ENCODE measurements at places on chromosomes 4 and X.
A peak's percentile ranks its signal among the peaks of the same experiment; 100 is the strongest.

GRCh38 chr4:83661359-83661758 lies 125.5 kb downstream of the GPAT3 start:
- no peak for DNase-seq

GRCh38 chr4:74440356-74440755 lies 4.6 kb upstream of the AREG start:
- no peak for DNase-seq

GRCh38 chr4:38049545-38050170 lies 89.5 kb downstream of the PTTG2 start:
- no peak for DNase-seq

DNA sequence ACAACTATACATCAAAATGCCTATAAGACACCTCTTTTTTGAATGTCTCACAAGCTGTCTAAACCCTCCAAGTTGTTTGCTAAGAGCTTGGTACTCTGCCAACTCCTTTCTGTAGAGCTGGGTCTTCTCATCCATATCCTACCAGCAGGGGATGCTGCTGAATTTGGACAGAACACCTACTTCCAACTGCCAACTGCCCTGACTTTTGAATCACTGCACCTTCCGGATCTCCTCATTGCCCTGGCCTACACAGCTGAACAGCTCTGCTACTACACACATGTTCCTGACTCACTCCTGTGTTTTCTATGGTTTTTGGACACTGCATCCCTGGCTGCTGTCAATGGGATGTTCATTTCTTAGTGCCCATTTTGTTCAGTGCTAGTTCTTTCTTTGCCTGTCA lies 18.7 kb downstream of the FAM184B start:
- DNase-seq = peak; percentile 61

DNA sequence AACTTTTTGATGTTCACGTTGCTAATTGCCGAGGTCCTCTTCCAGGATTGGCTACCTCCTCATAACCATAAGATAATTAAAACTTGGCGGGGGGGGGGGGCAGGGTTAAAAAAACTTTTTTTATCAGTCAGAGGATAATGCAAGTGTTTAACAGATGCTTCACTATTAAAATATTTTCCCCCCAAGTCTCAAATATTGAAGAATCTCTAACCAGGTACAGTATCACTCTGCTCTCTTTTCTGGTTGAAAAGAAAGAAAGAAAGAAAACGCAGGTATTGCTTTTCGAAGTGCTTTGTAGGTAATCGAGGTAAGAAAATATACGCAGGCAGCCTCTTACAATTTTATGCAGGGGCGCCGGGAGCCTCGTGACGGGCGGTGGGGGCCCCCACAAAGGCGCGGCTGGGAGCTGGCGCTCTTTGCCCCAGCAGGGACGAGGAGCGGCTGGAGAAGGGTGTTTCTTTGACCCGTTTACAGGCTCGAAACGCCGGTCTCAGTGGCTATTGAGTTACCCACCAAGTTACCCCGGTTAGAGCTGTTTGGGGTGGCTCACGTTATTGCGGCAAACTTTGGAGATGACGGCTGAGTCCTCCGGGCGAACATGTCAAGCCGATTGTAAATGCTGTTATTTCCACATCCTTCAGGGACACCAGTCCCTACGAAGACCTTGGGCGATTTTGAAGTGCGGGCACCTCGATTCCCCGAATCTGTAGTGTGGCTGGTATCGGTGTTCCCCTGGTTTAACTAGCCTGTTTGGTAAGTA lies 477 bp upstream of the HAND2 start:
- peak; percentile 52 for DNase-seq

GRCh38 chrX:154818916-154819770 lies 13.9 kb upstream of the MPP1 start:
- DNase-seq = peak; percentile 41

DNA sequence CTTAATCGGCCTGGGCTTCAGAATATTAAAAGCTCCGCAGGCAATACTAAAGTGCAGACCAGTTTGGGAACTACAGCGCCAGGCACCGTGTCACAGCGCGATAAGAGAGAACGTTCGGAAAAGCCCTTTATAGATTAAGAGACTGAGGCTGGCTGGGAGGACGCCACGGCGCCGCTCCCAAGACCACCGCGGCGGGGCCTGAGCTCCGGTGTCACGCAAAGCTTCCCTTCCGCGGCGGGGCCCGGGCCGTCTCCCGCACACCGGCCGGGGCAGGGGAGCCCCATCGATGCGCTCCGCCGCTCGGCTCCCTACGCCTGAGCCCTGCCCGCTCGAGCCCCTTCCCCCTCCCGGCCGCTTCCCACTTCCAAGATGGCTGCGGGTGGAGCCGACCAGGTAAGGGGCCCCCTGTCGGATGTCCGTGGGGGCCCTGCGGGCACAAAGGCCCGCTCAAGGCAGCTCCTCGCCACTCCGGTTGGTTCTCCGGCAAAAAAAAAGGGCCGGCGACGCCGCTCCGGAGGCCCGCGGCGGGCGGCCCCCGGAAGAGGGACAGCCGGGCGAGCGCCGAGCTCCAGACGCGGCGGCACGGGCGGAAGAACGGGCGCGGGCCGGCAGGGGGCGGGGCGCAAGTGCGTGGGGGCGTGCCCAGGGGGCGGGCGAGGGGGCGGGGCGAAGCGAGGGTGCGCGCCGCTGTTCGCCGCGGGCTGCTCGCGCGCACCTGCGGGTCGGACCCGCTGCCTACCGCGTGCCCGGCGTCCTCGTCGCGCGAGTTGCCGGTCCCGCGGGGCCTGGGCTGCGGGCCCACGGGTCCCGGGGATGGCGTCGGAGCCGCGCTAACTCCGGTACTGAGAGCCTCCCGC lies at the start of gene TBC1D14:
Gene TBC1D14, plus strand, starts transcription at position 714 of the 857 bp plus-strand sequence. CDS start 13,564 bp downstream, outside the sequence.
- DNase-seq = peak; percentile 97

DNA sequence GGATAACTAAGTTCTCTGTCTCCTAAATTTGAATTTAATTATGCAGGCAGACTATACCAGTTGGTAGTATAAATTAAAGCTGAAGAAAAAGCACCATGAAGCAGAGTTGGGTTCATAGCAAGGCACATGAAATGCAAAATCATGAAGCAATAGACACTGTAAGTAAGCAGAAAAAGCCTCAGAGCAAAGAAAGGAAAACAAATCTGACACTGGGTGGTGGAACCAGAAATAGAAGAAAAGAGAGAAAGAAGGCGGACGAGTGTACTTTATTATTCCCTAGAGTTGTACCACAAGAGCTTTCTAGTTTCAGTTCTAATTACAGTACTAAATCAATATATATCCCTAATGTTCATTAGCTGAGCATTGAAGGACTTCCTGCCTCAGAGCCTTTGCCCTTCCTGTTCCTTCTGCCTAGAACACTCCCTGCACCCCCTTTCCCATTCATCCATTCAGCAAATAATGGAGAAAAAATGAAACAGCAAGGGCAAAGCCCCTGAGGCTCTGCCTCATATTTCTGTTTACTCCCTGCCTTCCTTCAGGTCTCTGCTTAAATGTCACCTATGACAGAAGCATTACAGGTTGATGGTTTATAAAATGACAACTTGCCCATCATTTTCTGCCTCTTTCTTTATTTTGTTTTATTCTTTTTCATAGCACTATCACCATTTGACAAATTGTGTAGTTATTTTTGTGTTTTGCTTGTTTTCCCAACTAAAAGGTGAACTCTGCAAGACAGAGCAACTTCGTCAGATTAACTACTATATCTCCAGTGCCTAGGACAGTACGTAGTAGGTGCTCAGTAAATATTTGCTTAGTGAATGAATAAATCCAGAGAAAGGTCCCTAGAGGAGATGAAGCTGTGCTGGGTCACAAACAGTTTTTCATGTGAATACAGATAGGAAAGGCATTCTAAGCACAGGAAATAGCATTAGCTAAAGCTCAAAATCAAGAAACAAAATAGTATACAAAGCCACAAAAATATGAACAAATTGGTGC lies 154.0 kb upstream of the RASGEF1B start:
- DNase-seq = no peak

GRCh38 chrX:15781961-15782699 lies 8.2 kb upstream of the ZRSR2 start:
- DNase-seq = no peak

Measured in eye (tissue), 1 donor.